CD4-positive, alpha-beta T cell (primary cell): ENCODE measurements at places on chromosomes 11 and 22.

GRCh38 chr11:41177791-41178190 lies 281.7 kb downstream of the LRRC4C start:
- no peak for DNase-seq
- H3K27ac ChIP-seq = no peak overlapping the region
- no peaks in the 10 kb centered on the region for H3K36me3 ChIP-seq
- no peaks in the 10 kb centered on the region for H3K4me1 ChIP-seq
- no peaks in the 10 kb centered on the region for H3K27me3 ChIP-seq
- no peak overlapping the region for H3K4me3 ChIP-seq

DNA sequence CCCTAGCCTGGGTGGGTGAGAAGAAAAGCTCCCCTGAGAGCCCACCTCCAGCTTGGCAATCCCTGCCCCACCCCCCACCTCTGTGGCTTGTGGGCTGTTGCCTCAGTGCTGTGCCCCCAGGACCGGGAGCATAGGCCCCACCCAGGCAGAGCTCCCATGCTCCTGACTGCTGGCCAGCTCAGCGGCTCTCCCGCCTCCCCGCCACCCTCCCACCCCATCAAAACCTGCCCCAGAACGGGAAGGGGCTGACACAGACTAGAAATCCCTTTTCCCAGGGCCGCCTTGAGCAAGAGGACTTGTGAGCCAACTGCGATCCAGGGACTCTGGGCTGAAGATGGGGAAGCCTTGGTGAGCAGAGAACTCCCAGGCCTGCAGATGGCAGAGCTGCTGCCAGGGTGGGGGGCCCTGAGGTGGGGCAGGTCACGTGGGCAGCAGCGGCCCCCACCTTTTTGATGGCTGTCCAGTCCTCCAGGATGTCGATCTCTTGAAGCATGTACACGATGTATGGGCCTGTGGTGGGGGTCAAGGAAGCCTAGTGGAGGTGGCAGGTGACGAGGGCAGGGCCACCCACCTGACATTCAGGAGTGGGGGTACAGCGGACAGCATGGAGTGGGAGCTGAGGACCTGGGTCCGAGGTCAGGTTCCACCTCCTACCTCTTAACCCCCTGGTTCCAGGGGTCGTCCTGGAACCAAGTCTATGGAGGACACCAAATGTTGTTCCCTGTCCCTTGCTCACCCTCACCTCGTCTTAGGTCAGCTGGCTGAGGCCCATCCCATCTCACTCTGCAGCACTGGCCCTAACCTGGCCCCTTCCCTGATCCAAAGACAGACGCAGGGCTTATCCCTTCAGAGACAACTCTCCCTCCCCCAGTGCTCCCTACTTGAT lies 2.3 kb upstream of the RIN1 start:
- no peaks in the 10 kb centered on the region for H3K27me3 ChIP-seq
- no peak for DNase-seq
- H3K36me3 ChIP-seq = peaks cover 55% of the 10 kb centered on the region
- no peak overlapping the region for H3K27ac ChIP-seq

- no peak for DNase-seq
- H3K27ac ChIP-seq = no peak overlapping the region
- H3K27me3 ChIP-seq = peaks cover 8% of the 10 kb centered on the region
Observed at GRCh38 chr11:71238285-71238875, 14.0 kb downstream of the SHANK2 start.

GRCh38 chr11:44190883-44191230 lies 95.4 kb downstream of the EXT2 start:
- H3K4me3 ChIP-seq = no peak overlapping the region
- no peaks in the 10 kb centered on the region for H3K4me1 ChIP-seq
- H3K36me3 ChIP-seq = peaks cover 4% of the 10 kb centered on the region
- no peaks in the 10 kb centered on the region for H3K27me3 ChIP-seq
- H3K27ac ChIP-seq = no peak overlapping the region
- DNase-seq = no peak

GRCh38 chr22:20825624-20826023 lies 33.0 kb downstream of the PI4KA start:
- H3K27ac ChIP-seq = no peak overlapping the region
- peaks cover 51% of the 10 kb centered on the region for H3K36me3 ChIP-seq
- no peaks in the 10 kb centered on the region for H3K4me1 ChIP-seq
- DNase-seq = no peak
- H3K27me3 ChIP-seq = no peaks in the 10 kb centered on the region
- H3K4me3 ChIP-seq = no peak overlapping the region

GRCh38 chr22:45562537-45563361 lies 60.1 kb downstream of the FBLN1 start:
- no peaks in the 10 kb centered on the region for H3K4me1 ChIP-seq
- H3K27me3 ChIP-seq = peaks cover 5% of the 10 kb centered on the region
- no peak overlapping the region for H3K27ac ChIP-seq
- H3K36me3 ChIP-seq = no peaks in the 10 kb centered on the region
- no peak overlapping the region for H3K4me3 ChIP-seq
- no peak for DNase-seq

DNA sequence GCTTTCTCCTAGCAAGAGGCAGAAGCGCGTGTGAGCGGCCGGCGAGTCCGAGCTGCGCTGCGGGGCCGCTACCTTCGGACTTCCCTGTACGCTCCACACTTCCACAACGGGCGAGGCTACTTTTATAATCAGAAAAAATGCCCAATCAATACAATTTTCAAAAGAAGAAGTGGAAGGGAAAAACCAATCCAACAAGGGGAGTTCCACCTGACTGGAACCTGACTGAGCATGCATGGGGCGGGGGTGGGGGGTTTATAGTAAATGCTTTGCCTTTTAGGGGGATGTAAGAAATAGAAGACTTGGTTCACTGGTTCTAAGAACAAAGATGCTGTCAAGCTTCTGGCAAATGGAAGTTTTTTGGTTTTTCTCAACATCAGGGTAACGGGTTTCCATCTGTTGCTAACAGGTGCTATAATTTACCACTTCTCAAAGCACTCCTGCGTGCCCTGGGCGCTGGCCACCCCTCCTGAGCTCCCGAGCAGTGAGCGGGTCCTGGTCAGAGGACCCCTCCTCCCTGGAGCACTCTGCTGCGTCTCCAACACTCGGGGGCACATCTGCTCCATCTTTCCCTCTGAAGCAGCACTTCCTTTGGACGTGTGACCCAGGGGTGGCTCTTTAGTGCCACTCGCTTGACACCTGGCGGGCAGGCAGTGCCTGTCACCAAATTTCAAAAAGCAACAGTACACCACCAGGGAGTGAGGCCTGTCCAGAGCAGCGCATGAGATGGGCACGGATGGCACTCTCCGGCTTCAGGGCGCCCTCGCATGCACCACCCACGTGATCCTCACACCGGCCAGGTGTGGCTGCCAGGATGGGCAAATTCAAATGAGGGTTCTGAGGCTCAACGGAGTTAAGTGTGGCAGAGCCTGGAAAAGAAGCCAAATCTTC lies 21.6 kb upstream of the BID start:
- no peak overlapping the region for H3K27ac ChIP-seq
- H3K27me3 ChIP-seq = no peaks in the 10 kb centered on the region
- no peak overlapping the region for H3K4me3 ChIP-seq
- no peaks in the 10 kb centered on the region for H3K4me1 ChIP-seq
